ENCODE measurements at places on chromosomes 6 and 20.

DNA sequence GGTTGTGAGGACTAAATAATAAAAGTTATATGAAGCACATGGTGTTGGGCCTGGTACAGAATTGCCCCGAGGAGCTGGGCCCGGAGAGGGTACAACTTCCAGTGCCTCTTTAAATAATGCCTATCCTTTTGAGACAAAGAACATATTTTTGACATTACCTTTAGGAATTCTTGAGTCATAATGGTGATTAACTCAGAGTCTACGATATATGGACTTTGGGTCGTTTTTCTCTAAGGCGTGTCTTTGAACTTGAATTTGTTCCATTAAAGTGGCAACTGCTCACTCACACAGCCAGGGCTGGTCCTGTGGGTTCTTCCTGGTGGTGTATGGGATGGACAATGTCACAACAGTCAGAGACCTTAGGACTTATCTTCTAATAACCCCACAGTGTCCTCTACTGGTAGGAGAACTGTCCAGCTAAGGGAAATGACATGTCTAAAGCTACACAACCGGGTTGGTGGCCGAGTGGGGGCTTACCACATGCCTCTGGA lies 106.5 kb downstream of the CDC5L start:
- DNase-seq, result no peak

DNA sequence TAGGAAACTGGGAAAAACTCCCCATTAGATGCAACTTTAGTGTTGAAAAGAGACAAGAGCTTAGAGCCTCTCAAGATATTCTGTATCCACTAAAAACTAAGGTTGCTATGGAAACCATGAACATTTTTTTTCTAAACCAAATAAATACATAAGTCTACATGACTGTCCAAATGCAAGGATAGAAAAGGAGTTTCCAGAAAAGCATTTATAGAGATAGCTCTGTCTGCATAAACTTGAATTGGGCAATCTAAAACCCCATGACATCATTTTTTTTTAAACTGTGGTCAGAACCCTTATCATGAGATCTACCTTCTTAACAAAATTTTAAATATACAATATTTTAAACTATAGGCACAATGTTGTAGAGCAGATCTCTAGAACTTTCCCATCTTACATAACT lies 36.4 kb upstream of the FAM83B start:
- no peak for DNase-seq

GRCh38 chr20:42598581-42598980 lies 591.1 kb downstream of the PTPRT start:
- DNase-seq, result no peak

DNA sequence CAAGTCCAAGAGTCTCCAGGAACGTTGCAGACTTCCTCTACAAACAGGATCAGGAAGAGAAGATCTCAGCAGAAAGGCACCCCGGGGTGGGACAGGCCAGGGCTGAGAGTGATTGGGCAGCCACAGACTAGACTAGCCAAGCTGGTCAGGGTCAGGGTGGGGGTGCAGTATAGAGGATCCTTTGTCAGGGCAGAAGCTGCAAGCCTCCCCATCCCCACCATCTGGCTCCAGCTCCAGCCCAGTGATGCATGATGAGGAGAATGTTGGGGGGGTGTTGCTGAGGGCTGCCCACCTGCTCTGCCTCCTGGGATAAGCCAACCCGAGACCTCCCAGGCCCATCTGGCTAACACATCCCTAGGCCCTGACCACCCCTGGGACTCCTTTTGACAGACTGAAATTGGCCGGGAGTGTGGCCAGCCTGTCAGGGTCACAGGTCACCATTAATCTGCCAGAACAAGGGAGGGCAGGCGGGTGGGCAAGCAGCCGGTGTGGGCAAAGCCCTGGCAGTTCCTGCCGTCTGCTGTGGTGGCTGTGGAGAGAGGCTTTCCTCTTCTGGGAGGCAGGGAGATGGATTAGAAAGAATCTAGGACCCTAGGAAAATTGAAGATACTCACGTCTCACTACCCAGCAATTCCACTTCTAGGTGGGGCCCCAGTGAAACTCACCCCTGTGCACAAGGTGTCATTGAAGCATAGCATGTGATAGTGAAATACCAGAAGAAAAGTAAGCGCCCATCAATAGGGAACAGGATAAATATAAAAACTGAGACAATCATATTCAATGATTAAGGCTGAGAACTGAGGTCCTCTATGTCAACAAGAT lies 22.1 kb upstream of the SNTA1 start:
- DNase-seq, result no peak

DNA sequence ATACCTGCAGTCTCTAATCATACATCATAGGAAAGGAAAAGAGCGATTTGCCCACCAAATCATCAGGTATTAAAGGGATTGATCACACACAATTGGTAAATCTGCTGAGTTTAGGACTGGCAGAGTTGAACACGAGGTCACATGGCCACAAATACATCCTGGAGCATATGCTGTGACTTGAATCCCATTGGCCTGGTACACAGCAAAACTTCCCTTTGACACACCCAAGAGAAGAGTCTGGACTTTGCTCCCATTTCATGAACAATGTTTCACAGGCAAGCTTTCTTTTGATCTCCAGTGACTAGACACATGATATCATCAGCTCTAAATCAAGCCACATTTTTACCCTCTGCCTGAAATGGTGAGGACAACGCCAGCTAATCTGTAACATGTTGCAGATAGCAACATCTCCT lies 117.9 kb downstream of the ISM1 start:
- DNase-seq, result no peak

- no peak for DNase-seq
Observed at GRCh38 chr6:106804346-106805335, 169.9 kb downstream of the CD24 start.

DNA sequence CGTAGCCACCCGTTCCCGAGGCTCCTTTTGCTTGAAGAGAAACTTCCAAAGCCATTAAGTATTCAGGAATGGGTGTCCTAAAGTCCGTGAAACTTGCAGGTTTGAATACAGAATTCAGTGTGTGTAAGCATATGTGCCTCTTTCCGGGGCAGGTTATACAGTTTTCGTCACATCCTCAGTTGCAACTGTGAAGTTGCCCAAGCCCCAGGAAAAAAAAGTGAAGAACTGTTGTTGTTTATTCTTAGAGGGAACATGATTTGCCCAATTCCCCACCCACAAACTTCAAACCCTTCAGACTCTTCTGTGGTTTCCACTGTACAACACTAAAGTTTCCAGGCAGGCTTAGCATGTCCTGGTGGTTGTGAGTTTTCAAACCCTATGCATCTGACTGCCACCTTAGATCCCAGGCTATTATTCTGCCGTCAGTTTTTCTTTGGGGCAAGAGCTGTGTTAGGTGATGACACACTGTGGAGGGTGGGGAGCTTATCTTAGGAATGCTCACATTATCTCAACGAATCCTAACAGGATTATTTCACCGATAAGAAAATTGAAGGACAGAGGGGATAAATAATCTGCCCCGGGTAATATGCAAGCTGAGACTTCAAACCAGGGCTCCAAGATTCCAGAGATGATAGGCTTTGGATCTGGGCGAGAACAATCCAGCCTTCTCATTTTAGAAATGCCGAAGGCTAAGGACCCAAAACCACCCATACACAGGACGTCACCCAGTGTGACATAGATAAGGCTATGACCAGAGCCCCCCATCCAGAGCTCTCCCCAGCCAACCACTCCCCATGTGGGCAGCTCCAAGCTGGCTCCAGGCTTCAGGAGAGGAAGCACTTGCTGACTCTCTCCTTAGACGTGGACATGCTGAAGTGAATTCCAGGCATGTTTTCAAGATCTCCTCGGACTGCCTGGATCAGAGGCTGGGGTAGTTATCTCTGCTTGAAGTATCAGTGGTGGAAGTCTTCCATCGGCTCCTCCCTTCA lies 81.7 kb upstream of the AFDN start:
- DNase-seq, result no peak

DNA sequence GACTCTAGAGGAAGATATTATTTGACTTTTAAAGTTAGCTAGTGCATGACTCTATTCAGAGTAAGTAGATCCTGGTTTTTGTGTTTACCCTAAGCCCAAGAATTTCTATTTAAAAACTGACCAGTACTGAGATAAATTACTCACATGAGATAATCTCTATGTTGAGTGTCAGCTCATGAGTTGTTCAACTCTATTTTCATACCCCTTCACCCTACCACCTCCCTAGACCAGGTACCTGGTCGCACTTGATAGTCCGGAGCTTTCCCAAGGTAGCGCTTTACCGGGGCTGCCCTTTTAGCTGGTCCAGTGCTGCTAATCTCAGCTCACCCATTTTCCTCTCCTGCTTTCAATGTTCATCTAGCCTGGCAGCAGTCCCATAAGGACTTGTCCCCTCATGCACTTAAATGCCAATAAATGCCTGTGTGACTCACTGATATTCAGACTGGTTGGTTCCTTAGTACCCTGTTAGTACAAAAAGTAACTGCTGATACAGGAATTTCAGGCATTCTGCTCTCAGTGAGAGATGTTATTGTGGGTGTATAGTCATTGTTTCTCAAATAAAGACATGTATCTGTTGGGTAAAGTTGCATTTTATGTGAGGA lies 503.9 kb downstream of the ADGRB3 start:
- DNase-seq, result no peak

- no peak for DNase-seq
Observed at GRCh38 chr6:137766596-137767370, 100.3 kb upstream of the TNFAIP3 start.

GRCh38 chr6:138107752-138108592 lies 753 bp upstream of the PERP start:
- peak; percentile 65 for DNase-seq

- DNase-seq, result no peak
Observed at GRCh38 chr6:19470333-19470732, 366.8 kb upstream of the ID4 start.

DNA sequence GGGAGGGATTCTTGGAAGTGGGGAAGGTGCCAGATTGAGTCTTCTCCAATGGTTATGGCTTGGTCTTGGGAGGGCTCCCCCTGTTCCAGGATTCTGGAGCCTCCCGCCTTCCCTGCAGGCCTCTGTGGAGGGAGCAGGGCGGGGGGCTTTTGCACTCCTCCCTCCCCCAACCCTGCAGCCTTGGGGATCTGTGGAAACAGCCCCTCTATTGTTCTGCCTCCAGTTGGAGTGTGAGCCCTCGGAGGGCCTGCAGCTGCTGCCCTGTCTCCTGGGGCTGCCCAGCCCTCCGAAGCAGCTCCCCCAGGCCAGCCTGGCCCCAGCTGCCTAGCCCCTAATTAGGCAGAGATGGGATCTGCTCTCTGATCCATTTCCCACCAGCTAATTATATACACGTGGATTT lies 14.7 kb downstream of the FAM110A start:
- no peak for DNase-seq

DNA sequence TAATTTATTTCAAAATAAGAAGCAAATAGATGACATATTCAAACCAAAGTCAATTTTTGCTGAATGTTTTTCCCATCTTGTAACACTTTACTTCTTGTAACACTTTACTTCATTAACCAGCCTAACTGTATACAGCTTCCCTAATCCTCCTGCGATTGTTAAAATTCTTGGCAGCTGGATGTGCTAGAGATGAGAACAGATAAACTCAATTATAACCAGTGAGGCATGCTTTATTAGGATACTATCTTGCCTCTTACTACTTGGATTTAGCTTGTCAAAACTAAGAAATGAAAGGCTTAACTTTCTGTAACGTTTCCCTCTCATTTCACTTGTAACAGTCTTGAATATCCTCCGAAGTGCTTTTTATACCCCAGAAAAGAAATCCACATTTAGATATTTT lies 94.1 kb upstream of the BMP5 start:
- no peak for DNase-seq

DNA sequence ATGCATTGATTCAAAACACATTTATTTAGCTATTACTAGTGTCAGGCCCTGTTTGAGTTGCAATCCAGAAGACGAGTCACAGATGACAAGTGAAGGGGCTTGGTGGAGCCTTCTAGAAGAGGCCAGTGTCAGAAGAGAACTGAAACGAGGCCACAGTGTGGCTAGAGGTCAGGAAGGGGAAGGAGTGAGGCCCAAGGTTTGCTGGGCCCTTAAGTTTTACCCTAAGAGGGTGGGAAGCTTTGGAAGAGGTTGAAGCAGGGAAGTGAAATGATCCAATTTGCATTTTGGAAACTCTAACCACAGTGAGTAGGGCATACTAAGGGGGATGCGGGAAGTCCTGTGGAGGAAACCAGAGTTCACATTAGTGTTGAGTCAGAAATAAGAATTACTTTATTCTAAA lies 25.0 kb downstream of the TTK start:
- no peak for DNase-seq

GRCh38 chr6:14520536-14520935 lies 403.0 kb downstream of the CD83 start:
- no peak for DNase-seq

- DNase-seq, result no peak
Observed at GRCh38 chr20:57879437-57879778, 169.6 kb upstream of the PMEPA1 start.

GRCh38 chr20:50194422-50194830 lies 3.8 kb downstream of the CEBPB start:
- DNase-seq, result no peak

- no peak for DNase-seq
Observed at GRCh38 chr20:40617594-40617993, 71.4 kb downstream of the MAFB start.

DNA sequence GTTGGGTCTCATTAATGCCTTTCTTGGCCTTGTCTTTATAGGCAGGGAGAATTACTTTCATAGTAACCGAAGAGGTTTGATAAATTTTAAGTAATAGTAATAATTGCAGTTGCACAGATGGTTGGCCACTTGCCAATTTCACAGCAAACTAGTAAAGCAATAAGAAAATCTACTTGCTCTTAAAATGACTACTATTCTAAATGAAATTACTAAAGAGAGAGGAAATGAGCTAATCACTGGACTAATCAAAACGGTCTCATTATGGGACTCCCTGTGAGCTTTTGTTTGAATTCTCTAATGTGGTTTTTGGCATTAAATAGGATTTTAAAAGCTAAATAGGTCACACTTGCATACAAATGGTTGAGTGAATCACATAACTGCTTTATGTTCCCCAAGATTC lies 227.4 kb upstream of the PLN start:
- DNase-seq, result no peak

DNA sequence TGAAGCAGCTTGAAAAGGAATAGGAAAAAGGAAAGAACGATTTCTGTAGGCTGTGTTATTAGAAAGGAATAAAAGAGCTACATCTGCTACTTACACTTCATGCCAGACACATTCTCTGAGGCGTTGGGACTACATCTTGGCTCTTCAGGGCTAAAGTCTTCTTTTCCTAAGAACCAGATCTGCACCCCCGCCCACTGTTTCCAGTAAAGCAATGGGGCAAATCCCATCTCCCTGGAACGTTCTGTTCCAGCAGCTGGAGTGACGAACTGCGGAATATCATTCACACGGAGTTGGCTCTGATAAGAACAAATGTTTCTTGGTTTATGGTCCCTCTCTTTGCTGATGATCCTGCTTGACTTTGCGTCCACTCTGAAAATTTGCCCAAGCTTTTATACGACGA lies 26.9 kb downstream of the FAM50B start:
- no peak for DNase-seq

All from NCI-H1417 treated with DMSO at 0.1 percent for 48 hours (cell line).